ENCODE measurements at places on chromosomes 4 and X.

- no peak for DNase-seq
Observed at GRCh38 chr4:142427456-142427855, 418.6 kb downstream of the INPP4B start.

- DNase-seq, result peak; percentile 1
Observed at GRCh38 chr4:140049849-140050637, 103.9 kb downstream of the MAML3 start.

- DNase-seq, result no peak
Observed at GRCh38 chrX:8811611-8812010, 10.4 kb upstream of the FAM9A start.

- DNase-seq, result no peak
Observed at GRCh38 chr4:10011885-10012284, 9.4 kb downstream of the SLC2A9 start.

DNA sequence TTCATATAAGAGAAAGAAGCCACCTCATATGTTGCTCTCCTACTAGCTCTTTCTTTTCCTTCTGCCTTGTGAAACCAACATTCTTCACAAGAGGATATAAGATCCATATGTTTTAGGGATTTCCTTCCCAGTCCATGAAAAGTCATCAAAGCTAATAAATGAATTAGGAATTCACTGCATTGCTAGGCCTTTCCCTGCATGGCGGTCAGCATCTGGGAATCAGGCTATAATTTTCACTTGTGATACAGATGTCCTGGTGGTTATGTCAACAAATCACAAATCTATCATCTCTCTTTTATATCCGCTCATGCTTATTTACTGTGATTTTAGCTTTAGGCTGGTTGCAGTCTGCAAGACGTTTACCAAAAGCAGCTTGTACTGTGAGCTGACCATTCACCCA lies 510.0 kb downstream of the NLGN4X start:
- DNase-seq, result no peak

- DNase-seq, result no peak
Observed at GRCh38 chrX:84475101-84475500, 27.2 kb downstream of the HDX start.

DNA sequence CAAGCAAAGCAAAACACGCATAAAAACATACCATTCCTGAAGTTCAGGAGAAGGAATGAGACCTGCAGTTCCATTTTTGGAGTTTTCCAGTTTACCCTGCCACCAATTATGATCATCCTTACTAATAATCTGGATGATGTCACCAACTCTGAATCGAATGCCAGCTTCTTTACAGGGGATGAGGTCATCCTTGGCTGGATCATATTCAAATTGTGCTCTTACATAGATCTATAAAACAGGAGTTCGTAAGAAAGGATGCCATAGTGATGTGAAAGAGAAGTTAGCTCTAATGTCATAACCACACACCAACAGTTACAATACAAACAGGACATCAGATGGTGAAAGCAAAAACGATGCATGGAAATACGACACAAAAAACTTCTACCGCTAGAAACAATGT lies 106.5 kb downstream of the NYX start:
- no peak for DNase-seq

DNA sequence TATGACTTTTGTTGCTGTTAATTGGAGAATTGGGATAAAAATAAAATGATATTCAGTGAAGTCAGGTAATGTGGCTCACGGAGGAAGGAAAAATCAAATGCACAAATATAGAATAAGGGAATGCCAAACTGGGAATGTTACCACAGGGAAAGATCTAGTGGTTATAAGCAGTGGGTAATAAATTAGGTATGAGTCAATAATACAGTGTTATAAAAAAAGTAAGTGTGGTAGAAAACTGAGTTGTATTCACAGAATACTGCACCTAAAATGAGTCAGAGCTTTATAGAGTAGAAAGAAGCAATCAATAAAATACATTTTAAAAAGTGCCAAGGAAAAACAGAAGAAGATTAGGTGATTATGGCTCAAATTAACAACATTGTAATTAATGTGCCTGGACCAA lies 34.5 kb downstream of the INTS12 start:
- DNase-seq, result no peak

GRCh38 chr4:173998471-173999144 lies 284.9 kb downstream of the FBXO8 start:
- DNase-seq, result no peak

GRCh38 chr4:145540235-145540634 lies 58.6 kb downstream of the SMAD1 start:
- no peak for DNase-seq

DNA sequence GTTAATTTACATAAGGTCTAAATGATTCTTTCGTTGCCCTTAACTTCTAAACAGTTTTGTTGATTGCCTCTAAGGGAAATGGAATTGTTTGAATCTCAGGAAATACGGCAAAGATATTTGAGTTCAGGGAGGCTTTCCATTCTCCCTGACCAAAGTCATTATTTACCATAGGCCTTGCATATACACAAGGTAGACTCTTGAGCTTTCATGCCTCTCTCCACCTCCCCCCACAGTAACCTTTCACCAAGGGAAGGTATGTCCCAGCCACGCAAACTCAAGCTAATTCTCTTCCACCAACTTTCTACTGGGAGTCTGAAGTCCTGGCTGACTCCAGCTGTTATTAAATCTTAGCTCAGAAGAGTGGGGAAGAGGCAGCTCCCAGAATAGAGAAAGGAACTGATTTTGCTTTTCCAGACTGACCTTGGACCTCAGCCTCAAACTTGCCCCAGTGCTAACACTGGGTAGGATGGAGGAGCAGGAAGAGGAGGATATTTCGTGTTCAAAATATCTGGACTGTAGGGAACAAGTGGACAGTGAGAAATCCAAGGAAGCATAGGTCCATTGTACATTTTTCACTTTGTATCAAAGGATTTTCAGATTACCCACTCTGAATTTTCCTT lies 1.4 kb downstream of the IGSF1 start:
- no peak for DNase-seq

GRCh38 chr4:48163746-48164145 lies 29.7 kb upstream of the TXK start:
- no peak for DNase-seq

- DNase-seq, result no peak
Observed at GRCh38 chrX:30308263-30309138, 689 bp downstream of the NR0B1 start.

DNA sequence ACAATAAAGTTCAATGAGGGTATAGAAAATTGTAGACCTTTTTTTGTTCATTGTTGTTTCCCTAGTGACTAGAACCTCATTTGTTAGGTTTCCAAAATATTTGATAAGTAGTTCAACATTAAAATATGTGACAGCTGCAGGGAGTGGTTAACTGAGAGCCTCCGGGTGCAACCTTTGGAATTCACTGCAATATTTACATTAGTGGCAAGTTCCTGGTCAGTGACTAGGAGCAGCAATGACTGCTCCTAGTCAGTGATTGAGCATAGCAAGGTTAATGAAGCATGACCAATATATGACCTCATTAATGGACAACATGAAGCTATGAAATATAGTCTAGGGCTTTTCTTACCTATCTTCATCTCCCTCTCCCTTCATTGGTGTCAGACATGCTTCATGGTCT lies 65.8 kb upstream of the FAM47A start:
- no peak for DNase-seq

DNA sequence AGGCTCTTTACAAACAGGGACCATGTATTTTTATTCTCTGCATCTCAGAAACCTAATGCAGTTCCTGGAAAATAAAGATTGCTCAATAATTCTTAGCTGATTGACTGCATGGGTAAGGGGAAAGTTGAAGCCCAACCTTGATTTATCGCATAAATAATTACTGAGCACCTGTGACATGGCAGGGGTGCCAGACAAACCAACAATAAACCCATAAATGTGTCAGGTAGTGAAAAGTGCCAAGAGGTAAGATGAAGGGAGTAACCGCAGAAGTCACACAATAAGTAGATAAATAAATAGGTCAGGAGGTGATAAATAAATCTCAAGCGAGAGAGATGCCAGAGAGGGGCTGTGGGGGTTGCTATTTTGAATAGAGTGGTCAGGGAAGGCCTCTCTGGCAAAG lies 20.1 kb upstream of the AP1S2 start:
- no peak for DNase-seq

DNA sequence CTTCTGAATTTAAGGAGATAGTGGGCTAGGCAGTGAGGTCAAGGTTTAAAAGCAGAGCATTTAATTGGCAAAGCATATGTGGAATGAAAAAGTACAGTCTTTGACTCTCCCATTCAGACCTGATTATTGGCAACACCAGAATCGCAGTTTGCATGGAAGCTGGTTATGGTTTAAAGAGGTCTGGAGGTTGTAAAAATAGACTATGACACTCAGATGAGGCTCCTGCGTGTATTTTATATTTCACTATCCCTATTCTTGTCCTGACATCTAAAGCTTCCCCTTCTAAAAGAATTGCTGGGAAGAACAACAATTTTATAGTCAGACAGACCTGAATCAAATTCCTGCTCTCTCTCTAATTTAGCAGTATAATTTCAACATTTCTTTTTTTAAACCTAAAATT lies 302.9 kb downstream of the PCDH7 start:
- no peak for DNase-seq

- DNase-seq, result no peak
Observed at GRCh38 chr4:153480704-153481103, 14.5 kb downstream of the TMEM131L start.

DNA sequence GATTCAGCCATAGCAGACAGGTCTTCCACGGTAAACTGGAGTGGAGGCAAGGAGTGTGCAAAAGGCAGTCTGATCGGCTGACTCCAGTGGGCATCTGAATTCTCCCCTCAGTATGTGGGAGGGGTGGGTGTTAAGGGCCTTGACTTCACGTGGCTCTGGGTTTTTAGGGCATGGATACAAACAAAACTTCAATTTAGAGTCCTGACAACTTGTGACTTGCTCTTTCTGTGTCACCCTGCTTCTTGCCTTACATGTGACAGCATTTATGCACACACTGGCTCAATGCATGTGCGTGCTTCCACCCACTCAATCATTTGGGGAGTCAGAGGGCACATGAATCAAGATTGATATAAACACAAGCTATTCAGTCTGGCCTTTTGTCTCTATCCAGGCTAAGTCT lies 17.5 kb downstream of the PLP1 start:
- peak; percentile 39 for DNase-seq

DNA sequence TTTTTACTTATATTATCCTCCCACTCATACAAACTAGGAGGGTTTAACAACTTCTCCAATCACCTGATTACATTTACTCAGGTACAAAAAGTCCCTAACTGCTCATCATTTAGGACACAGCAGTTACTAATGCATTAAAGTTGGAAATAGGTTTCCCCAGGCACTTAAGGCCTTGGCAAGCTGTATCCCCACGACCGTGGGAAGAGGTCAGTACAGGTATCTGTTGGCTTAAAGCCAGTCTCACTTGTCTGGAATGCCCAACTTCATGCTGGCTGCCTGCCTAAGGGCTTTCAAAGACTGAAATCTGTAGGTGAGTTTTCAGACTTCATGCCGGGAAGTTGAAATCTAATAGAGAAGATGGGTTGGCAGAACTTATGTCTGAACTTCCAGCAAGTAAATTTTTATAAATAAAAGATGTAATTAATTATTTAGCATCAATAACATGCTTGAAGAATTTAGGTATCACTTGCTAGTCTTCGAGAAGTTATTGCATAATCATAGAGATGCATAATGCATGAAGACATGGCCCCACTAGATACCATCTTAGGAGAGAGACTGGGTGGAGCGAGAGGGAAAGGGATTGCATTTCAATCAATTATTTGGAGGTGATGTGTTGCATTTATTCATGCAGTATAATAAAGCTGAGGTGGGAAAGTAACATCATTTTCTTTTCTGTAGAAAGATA lies 54.2 kb downstream of the SCD5 start:
- no peak for DNase-seq

DNA sequence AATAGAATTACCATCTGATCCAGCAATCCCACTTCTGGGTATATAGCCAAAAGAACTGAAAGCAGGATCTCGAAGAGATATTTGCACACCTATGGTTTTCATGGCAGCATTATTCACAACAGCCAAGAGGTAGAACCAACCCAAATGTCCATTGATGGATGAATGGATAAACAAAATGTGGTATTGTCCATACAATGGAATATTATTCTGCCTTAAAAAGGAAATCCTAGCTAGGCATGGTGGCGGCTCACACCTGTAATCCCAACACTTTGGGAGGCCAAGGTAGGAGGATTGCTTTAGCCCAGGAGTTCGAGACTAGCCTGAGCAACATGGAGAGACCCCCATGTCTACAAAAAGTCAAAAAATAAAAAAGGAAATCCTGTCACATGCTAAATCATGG lies 27.3 kb downstream of the SAT1 start:
- no peak for DNase-seq

DNA sequence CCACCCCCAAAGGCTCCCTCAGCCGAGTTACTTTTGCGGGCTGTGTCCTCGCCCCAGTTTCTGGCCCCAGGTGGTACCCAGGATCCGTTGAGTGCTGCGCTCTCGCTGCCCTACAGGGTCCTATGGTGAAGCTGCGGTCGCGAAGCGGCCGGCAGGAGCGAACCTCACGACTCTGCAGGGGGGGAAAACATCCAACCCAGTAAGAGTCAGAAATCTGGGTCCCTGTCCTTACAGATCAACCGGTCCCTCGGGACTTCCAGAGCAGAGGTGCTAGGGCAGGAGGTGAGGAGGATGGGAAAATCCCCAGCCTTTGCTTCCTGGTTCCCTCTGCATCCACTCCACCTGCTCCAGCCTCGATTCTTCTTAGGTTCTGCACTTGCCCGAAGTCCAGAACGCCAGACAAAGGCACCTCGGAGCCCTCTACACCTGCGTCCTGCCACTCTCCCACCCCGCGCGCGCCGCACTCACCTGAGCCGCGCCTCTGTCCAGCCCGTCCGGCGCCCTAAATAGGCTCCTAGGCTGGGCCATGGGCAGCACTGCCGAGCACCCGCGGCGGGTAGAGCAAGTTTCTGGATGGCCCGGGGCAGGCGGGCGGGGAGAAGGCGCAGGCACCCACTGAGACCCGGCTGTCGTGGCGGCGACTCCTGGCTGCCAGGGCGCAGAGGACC lies at the start of gene HS3ST1:
Gene HS3ST1, minus strand, starts transcription at position 664 of the 668 bp plus-strand sequence. CDS start 28,889 bp downstream, outside the sequence.
- DNase-seq, result no peak

DNA sequence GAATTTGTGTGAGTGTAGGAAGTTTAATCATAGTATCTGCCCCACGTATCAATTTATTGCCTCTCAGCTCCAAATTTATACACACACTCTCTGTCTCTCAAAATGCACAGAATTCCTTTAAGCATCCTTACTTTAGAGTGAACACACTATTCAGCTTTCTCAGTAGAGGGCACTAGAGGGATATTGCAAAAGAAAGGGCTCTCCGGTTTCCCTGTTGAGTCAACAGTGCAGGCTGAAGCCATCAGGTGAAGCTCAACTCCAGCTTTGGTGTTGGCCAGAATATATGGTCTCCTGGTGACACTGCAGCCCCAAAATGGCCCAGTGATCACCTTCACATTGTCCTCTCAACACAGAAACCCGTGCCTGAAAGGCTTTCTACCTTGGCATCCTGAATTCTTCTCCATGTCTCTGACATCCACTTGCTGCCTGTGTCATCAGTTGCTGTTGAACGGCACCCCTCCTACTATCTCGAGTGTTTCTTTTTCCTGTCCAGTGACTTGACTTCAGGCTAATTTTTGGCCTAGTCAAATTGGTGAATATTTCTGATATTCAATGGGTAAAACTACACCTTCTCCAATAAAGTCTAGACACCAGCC lies 670.5 kb downstream of the GABRG1 start:
- no peak for DNase-seq

- no peak for DNase-seq
Observed at GRCh38 chr4:1927675-1928074, 56.5 kb downstream of the NSD2 start.

All from HCEC 1CT (cell line).